ENCODE measurements at places on chromosomes 11 and 22. TPM values are rescaled to one million over a fixed set of nuclear protein-coding genes. Genes with fewer than 3 reads are reported as not detected.

C11orf42 gene
- not detected for total RNA-seq

CASP4 gene
- total RNA-seq = 101 TPM

DNA sequence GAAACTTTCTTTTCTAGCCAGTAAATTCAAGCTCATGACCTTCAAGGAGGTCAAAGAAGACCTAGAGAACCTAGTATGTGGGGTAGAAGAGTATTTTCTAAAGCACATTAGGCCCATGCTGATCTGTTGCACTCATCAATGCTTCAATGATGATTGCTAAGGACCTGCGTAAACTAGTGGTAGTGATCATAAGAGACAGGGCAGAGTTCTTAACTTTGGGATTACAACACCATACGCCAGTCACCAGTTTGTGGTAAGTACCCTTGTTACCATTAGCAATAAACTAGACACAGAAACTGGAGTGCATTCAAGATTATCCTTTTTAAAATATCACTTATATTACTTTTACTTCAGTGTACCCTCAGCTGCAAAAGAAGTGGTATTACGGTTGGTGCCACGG, 490.3 kb downstream of the BUD13 start:
- H3K36me3 ChIP-seq = no peaks in the 10 kb centered on the region
- no peaks in the 10 kb centered on the region for H3K4me1 ChIP-seq
- no peak overlapping the region for H3K27ac ChIP-seq

POU2AF3 gene
- 1.8 TPM for total RNA-seq

TECTA gene
- total RNA-seq = 0.87 TPM

GRCh38 chr11:20522536-20522935, 76.9 kb upstream of the SLC6A5 start:
- H3K27me3 ChIP-seq = no peaks in the 10 kb centered on the region
- no peak for DNase-seq
- H3K4me3 ChIP-seq = no peak overlapping the region
- no peaks in the 10 kb centered on the region for H3K36me3 ChIP-seq
- H3K27ac ChIP-seq = no peak overlapping the region
- no peaks in the 10 kb centered on the region for H3K4me1 ChIP-seq

OR52I1 gene
- total RNA-seq = not detected

GRCh38 chr11:105137286-105137685, 2.3 kb downstream of the CARD18 start:
- DNase-seq = no peak
- no peaks in the 10 kb centered on the region for H3K4me1 ChIP-seq
- H3K36me3 ChIP-seq = no peaks in the 10 kb centered on the region
- no peak overlapping the region for H3K4me3 ChIP-seq
- H3K27ac ChIP-seq = no peak overlapping the region

UBQLNL gene
- 0.72 TPM for total RNA-seq

HBD gene
- not detected for total RNA-seq

KRTAP5-11 gene
- total RNA-seq = not detected
